ENCODE measurements at places on chromosomes 5 and 9.

- no peak overlapping the region for H3K4me3 ChIP-seq
- no peaks in the 10 kb centered on the region for H3K36me3 ChIP-seq
- H3K4me1 ChIP-seq = no peaks in the 10 kb centered on the region
- no peak overlapping the region for H3K27ac ChIP-seq
Observed at GRCh38 chr5:111063709-111064322, 7.7 kb upstream of the TSLP start.

GRCh38 chr5:31137676-31138075 lies 55.8 kb upstream of the CDH6 start:
- no peak for DNase-seq
- H3K4me1 ChIP-seq = no peaks in the 10 kb centered on the region
- H3K36me3 ChIP-seq = no peaks in the 10 kb centered on the region
- H3K4me3 ChIP-seq = no peak overlapping the region
- H3K27me3 ChIP-seq = no peaks in the 10 kb centered on the region
- no peak overlapping the region for H3K27ac ChIP-seq

- H3K4me1 ChIP-seq = no peaks in the 10 kb centered on the region
- DNase-seq = no peak
- H3K4me3 ChIP-seq = no peak overlapping the region
Observed at GRCh38 chr9:127426756-127427155, 2.6 kb downstream of the ZNF79 start.

DNA sequence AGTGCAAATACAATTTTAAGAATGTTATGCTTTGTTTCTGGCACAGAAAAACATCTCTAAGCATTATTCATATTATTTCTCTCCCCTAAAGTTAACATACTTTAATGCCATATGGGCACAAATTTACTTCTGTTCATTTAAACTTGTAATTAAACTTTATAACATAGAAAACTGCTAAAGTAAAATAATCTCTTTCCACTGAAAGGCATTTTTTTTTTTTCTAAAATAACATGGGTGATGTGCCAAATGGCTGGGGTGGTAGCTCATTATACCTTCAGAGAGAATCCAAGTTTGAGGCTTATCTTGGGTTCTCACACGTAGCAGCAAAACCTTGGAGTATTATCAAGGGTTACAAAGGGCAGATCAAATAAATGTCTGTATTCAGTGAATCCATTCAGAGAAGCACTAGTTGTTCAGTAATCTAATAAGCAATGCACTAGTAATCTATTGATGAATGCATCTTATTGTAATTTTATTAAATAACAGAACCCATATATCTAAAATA lies 257.6 kb upstream of the POU5F2 start:
- DNase-seq = no peak
- H3K4me3 ChIP-seq = no peak overlapping the region
- no peaks in the 10 kb centered on the region for H3K27me3 ChIP-seq
- H3K27ac ChIP-seq = no peak overlapping the region

DNA sequence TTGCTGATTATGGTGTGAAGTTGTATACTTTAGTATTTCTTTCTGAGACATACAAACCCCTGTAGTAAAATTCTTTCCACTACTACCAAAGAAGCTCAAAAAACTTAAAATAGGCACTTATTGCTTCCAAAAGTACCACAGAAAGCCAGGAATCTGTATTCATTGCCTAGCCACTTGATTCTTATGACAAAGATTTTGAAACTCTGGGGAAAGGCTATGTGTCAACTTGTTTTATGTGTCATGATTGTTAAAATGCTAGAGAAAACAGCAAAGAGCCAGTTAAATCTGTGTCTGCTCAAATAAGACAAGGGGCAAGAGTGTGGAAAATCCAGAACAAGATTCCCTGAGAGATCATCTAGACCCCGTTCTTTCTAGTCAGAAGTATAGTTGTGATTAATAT lies 6.0 kb downstream of the KIF2A start:
- H3K4me1 ChIP-seq = no peaks in the 10 kb centered on the region
- no peak overlapping the region for H3K4me3 ChIP-seq
- H3K27ac ChIP-seq = no peak overlapping the region
- DNase-seq = no peak

GRCh38 chr5:468401-468800 lies 25.4 kb downstream of the EXOC3 start:
- H3K27me3 ChIP-seq = no peaks in the 10 kb centered on the region
- H3K27ac ChIP-seq = no peak overlapping the region
- H3K36me3 ChIP-seq = peaks cover 34% of the 10 kb centered on the region
- DNase-seq = no peak

DNA sequence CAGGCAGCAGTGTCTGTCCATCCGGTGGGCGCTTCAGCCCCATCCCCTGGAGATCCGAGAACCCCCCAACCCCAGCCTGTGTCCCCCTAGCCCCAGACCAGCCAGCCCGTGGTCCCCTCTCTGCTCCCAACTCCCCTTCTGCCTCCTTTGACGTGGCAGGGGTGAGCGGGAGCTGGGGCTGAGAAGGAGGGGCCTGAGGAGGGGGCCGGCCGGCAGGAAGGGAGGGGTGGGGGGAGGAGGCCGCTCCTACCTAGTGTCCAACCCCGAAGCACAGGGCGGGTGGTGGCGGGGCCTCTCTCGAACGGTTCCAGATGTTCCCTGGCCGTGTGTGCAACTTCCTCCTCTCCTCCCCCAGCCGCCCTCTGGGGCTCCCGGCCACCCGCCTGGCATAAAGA lies 31.0 kb downstream of the GOLGA2 start:
- no peaks in the 10 kb centered on the region for H3K27me3 ChIP-seq
- H3K36me3 ChIP-seq = no peaks in the 10 kb centered on the region
- H3K4me1 ChIP-seq = no peaks in the 10 kb centered on the region

DNA sequence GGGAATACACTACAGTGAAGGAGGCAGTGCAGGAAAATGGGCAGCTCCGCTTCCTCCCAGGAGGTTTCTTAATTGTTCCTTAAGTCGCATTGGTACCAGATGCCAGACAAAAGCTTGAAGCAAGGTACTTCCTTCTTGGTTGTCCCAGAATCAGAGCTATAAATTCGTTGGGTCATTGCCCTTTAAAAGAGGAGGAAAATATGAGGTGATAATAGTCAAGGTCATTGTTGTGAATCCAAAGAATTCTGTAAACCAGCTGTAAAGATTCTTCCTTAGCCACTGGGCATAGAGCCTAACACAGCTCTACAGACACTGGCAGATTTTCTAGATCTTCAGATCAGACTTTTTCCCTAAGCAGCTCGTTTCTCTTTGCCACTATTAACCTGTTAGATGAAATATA lies 444.1 kb upstream of the TLE4 start:
- H3K4me3 ChIP-seq = no peak overlapping the region
- no peaks in the 10 kb centered on the region for H3K4me1 ChIP-seq
- no peaks in the 10 kb centered on the region for H3K27me3 ChIP-seq
- no peaks in the 10 kb centered on the region for H3K36me3 ChIP-seq
- DNase-seq = no peak

DNA sequence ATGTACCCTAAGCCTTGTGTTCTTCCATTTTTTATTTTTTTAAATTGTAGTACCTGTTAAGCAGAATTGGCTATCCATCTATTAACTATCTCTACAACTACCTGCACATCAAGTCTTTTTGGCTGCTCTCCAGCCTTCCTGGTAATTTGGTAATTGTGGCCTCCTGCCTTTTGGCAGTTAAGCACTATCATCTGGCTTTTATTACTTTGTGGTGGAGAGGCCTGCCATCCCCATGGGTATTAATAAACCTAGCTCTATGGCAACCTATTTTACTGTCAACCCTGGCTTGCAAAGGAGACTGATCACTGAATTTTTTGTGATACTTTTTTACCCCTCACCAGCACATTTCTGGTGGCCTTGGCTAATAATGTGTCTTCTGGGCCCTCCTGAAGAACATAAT lies 20.5 kb downstream of the SELENOP start:
- H3K36me3 ChIP-seq = no peaks in the 10 kb centered on the region
- DNase-seq = no peak
- no peak overlapping the region for H3K27ac ChIP-seq
- no peak overlapping the region for H3K4me3 ChIP-seq

- H3K4me1 ChIP-seq = no peaks in the 10 kb centered on the region
- DNase-seq = no peak
- H3K27me3 ChIP-seq = no peaks in the 10 kb centered on the region
- no peaks in the 10 kb centered on the region for H3K36me3 ChIP-seq
- H3K4me3 ChIP-seq = no peak overlapping the region
Observed at GRCh38 chr5:122908662-122909061, 63.2 kb downstream of the SNX24 start.
